PC-3 (cell line): ENCODE measurements at places on chromosomes 16 and 17. TPM values are rescaled to one million over a fixed set of nuclear protein-coding genes. Genes with fewer than 3 reads are reported as not detected.

The KRT27 gene
- not detected in 2 replicates for total RNA-seq

The HSD11B2 gene
- 2.4 and 8.3 TPM in 2 replicates for total RNA-seq

The CHST6 gene
- total RNA-seq: 0.35 and 0.91 TPM in 2 replicates

The KATNIP gene
- total RNA-seq: 19.0 and 30.0 TPM in 2 replicates

The TNFRSF13B gene
- not detected in 2 replicates for total RNA-seq

The CCDC92B gene
- total RNA-seq: not detected in 2 replicates

The KRT17 gene
- 92.1 and 115 TPM in 2 replicates for total RNA-seq

The SAMD14 gene
- total RNA-seq: 0.11 and 0.17 TPM in 2 replicates

The KREMEN2 gene
- 3.6 and 7.1 TPM in 2 replicates for total RNA-seq

The ACADVL gene
- total RNA-seq: 558 and 646 TPM in 2 replicates

The BCL6B gene
- total RNA-seq: 0.12 TPM in 1 of 2 replicates, not detected in the other

- peaks cover 17% of the 10 kb centered on the region for H3K27me3 ChIP-seq
- no peak overlapping the region for H3K27ac ChIP-seq
- H3K36me3 ChIP-seq: no peaks in the 10 kb centered on the region
- H3K4me3 ChIP-seq: no peak overlapping the region
- no peaks in the 10 kb centered on the region for H3K4me1 ChIP-seq
- no peak for DNase-seq
Observed at GRCh38 chr16:49608779-49609178, 235.2 kb downstream of the C16orf78 start.

GRCh38 chr16:22214889-22215288, 8.8 kb downstream of the EEF2K start:
- peaks cover 21% of the 10 kb centered on the region for H3K4me1 ChIP-seq
- H3K27me3 ChIP-seq: no peaks in the 10 kb centered on the region
- DNase-seq: no peak
- H3K4me3 ChIP-seq: no peak overlapping the region
- peaks cover 5% of the 10 kb centered on the region for H3K36me3 ChIP-seq
- H3K27ac ChIP-seq: no peak overlapping the region

- peak; percentile 7 for DNase-seq
- H3K27ac ChIP-seq: no peak overlapping the region
- no peaks in the 10 kb centered on the region for H3K27me3 ChIP-seq
- H3K4me3 ChIP-seq: no peak overlapping the region
- peaks cover 16% of the 10 kb centered on the region; the same call in 1 of the 2 replicates for H3K36me3 ChIP-seq
Observed at GRCh38 chr17:40475234-40475908, 26.1 kb downstream of the TNS4 start.

GRCh38 chr17:48711128-48711527, 11.2 kb downstream of the PRAC1 start:
- DNase-seq: no peak
- H3K4me3 ChIP-seq: no peak overlapping the region
- H3K27ac ChIP-seq: no peak overlapping the region
- no peaks in the 10 kb centered on the region for H3K36me3 ChIP-seq
- peaks cover 4% of the 10 kb centered on the region for H3K4me1 ChIP-seq
- H3K27me3 ChIP-seq: no peaks in the 10 kb centered on the region

DNA sequence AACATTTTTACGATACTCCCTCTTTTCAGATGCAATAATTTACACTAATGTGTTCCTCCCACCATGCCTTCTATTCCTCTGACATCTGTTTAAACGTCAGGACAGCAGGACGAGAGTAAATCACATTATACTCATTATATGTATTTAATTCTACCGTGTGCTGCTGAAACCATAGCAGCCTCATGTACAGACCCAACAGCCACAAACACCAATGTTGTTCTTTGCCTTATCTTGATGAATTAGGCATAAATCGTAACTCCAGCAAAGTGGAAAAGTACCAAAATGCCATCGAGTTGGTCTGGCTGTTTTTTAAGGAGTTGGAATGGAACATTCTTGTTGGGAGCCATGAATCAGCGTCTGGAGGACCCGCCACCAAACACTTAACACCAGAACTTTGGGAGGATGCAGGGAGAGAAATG, 82.9 kb upstream of the FOXF1 start:
- H3K4me1 ChIP-seq: no peaks in the 10 kb centered on the region
- no peak overlapping the region for H3K27ac ChIP-seq
- H3K4me3 ChIP-seq: no peak overlapping the region
- DNase-seq: no peak

DNA sequence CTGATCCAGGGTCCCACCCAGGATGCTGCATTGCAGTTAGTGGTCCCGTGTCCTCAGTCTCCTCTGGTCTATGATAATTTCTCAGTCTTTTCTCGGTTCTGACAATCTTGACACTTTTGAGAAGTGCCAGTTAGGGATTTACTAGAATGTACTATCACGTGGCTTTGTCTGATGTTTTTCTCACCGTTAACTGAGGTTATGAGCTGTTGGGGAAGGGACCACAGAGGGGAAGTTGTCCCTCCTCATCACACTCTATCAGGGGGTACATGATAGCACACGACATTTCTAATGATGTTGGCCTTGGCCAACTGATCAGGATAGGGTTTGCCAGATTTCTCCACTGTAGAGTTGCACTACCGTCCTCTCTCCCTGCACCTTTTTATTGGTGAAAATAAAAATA, 250.9 kb upstream of the SDK2 start:
- DNase-seq: no peak
- H3K36me3 ChIP-seq: no peaks in the 10 kb centered on the region
- no peak overlapping the region for H3K4me3 ChIP-seq
- no peaks in the 10 kb centered on the region for H3K4me1 ChIP-seq
- no peak overlapping the region for H3K27ac ChIP-seq

DNA sequence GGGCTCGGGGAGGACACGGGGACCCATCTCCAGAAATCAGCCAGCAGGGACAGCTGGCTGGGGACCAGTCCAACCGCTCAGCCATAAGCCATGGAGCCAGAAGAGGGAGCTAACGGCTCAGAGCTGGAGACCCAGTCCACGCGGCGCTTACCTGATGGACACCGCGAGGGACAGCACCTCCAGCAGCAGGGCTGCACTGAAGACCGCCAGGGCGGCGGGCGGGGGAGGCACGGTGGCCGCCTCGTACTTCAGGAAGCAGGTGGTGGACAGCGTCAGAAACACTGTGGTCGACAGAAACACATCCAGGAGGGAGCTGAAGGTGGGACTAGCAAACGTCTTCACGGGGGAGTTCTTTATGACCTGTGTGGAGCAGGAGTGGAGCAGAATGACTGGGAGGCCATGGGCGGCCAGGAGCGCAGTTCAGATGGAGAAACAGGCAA, 102.6 kb upstream of the CREBBP start:
- no peaks in the 10 kb centered on the region for H3K27me3 ChIP-seq
- H3K4me3 ChIP-seq: no peak overlapping the region
- no peaks in the 10 kb centered on the region for H3K36me3 ChIP-seq

DNA sequence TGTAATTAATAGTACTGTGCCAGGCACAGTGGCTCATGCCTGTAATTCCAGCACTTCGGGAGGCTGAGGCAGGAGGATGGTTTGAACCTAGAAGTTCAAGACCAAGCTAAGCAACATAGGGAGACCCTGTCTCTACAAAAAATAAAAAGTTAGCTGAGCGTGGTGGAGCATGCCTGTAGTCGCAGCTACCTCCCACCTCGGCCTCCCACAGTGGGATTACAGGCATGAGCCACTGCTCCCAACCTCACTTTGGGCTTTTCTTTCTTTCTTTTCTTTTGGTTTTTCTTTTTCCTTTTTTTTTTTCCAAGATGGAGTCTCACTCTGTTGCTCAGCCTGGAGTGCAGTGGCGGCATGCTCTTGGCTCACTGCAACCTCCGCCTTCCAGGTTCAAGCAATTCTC, 137.8 kb downstream of the MRM1 start:
- H3K36me3 ChIP-seq: no peaks in the 10 kb centered on the region
- no peak for DNase-seq
- no peaks in the 10 kb centered on the region for H3K4me1 ChIP-seq
- no peak overlapping the region for H3K4me3 ChIP-seq
- H3K27me3 ChIP-seq: peaks cover 10% of the 10 kb centered on the region

- no peaks in the 10 kb centered on the region for H3K36me3 ChIP-seq
- no peak overlapping the region for H3K4me3 ChIP-seq
- DNase-seq: no peak
- H3K27ac ChIP-seq: no peak overlapping the region
- no peaks in the 10 kb centered on the region for H3K4me1 ChIP-seq
Observed at GRCh38 chr17:57045868-57046704, 39.0 kb upstream of the AKAP1 start.

DNA sequence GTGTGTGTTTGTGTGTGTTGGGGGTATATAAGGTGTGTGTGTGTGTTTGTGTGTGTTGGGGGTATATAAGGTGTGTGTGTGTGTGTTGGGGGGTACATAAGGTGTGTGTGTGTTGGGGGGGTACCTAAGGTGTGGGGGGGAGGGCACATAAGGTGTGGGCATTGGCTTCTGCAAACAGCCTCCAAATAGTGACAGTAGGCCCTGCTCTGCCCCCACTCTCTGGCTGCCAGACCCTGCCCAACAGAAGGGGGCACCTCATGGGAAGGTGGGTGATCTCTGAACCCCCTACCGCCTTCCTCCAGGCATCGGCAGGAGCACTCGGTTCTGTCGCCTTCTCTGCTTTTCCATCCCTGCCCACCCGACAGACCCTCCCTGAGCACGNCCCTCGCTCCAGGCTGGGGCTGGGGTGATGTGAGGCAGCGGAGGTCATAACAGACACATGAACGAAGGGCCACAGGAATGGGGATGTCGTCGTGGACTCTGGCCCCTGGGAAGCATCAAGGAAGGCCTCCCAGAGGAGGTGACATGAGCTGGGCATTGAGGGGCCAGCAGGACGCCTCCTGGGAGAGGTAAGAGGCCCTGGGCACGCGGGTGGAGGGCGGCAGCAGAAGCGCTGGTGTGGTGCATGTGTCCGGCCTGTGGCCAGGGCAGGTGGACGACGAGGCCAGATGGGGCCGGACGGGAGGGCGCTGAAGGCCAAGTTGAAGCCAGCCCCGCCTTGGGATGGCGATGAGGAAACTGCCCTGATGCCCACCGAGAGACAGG, 136.6 kb upstream of the RPH3AL start:
- 0 out of 2 replicates have a peak, but pooled peaks cover 6% of the 10 kb centered on the region for H3K4me1 ChIP-seq
- DNase-seq: no peak
- H3K27ac ChIP-seq: no peak overlapping the region
- H3K27me3 ChIP-seq: peaks cover 14% of the 10 kb centered on the region
- H3K4me3 ChIP-seq: no peak overlapping the region; the same call in 1 of the 2 replicates

GRCh38 chr17:34199932-34200534, 55.1 kb upstream of the CCL2 start:
- H3K4me3 ChIP-seq: no peak overlapping the region
- H3K36me3 ChIP-seq: no peaks in the 10 kb centered on the region
- H3K27ac ChIP-seq: no peak overlapping the region
- H3K27me3 ChIP-seq: no peaks in the 10 kb centered on the region
- no peaks in the 10 kb centered on the region for H3K4me1 ChIP-seq

DNA sequence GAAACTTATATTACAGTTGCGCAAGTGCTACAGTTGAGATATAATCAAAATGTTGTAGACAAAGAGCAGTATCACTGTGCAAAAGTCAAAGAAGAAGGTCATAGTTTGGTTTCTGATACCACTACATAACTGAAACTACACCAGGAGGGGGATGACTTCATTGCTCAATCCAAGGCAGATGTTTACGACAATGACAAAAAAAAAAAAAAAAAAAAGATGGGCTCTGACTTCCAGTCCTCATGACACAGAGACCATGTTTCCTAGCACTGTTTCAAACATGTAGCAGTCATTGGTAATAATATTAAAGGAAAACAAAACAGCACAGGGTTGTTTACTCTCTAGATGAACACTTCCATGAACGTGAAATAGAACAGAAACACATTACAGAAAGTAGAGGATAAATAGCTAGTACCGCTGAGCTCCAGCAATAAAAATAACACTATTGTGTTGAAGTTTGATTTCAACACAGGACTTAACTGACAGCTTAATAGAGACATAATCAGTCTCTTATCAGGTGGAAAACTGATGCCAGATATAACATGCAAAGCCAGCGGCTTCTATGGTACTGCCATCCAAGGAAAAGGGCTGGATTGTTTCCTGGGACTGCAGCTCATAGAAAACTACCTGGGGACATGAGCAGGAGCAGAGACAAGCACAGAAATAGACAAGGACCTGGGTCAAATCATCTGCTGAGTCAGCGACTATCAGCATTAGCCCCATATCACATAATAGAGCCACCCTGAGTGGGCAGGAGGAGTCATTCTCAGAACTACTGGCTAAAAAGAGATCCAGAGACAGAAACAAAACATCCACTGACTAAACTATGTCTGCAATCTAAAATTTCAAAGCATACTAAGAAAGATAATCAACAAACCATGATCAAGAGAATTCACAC, 463.6 kb upstream of the SOX9 start:
- DNase-seq: no peak
- H3K4me3 ChIP-seq: no peak overlapping the region
- no peaks in the 10 kb centered on the region for H3K27me3 ChIP-seq
- no peaks in the 10 kb centered on the region for H3K4me1 ChIP-seq
- no peak overlapping the region for H3K27ac ChIP-seq
- H3K36me3 ChIP-seq: no peaks in the 10 kb centered on the region

DNA sequence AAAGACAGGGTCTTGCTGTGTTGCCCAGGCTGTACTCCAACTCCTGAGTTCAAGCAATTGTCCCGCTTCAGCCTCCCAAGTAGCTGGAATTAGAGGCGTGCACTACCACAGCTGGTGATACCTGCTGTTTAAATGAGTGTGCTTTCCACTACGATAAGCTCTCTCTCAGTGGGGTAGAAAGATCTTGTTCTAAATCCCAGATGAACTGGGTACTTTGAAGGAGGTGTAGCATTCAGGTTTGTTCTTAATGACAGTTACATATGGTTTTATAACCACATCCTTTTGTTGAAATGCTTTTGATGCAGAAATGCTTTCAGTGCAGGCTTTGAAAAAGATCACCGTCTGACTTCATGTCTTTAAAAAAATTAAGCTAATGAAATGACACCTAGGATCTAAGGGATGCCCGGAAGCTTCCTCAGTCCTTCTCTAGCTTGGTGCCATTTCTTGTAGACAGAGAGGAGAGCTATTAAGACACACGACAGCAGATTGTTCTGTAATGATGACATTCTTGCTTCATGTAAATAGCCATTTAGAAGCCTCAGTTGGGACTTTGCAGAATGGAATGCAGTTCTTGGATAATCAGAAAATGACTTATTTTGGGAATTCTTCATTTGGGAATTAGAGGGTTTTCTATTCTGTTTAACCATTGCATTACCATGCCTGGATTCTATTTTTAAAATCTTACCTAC, 19.5 kb downstream of the PMM2 start:
- no peak overlapping the region for H3K27ac ChIP-seq
- no peak overlapping the region for H3K4me3 ChIP-seq
- H3K4me1 ChIP-seq: no peaks in the 10 kb centered on the region
- no peaks in the 10 kb centered on the region for H3K27me3 ChIP-seq
